H4 (cell line): ENCODE measurements at places on chromosomes 13 and 19. TPM values are rescaled to one million over a fixed set of nuclear protein-coding genes. Genes with fewer than 3 reads are reported as not detected.

DNA sequence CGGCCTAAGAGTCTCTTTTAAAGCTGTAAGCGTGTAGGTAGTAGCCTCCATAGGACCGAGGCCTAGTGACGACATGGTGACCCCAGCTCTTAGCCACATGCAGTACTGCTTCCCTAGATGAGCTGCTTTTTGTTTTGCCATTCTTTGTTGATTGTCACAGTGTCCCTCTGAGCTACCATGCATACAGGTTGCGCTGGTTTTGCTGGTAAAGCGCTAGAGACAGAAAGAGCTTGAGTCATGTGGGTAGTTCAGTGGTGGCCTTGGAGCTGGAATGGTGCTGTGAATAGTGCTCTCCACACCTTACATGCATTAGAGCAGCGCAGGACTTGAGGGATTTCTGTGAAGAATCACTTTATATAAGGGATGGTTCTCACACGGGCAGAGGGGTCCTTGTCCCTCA, 5.1 kb downstream of the HNRNPM start:
- DNase-seq = no peak

DNA sequence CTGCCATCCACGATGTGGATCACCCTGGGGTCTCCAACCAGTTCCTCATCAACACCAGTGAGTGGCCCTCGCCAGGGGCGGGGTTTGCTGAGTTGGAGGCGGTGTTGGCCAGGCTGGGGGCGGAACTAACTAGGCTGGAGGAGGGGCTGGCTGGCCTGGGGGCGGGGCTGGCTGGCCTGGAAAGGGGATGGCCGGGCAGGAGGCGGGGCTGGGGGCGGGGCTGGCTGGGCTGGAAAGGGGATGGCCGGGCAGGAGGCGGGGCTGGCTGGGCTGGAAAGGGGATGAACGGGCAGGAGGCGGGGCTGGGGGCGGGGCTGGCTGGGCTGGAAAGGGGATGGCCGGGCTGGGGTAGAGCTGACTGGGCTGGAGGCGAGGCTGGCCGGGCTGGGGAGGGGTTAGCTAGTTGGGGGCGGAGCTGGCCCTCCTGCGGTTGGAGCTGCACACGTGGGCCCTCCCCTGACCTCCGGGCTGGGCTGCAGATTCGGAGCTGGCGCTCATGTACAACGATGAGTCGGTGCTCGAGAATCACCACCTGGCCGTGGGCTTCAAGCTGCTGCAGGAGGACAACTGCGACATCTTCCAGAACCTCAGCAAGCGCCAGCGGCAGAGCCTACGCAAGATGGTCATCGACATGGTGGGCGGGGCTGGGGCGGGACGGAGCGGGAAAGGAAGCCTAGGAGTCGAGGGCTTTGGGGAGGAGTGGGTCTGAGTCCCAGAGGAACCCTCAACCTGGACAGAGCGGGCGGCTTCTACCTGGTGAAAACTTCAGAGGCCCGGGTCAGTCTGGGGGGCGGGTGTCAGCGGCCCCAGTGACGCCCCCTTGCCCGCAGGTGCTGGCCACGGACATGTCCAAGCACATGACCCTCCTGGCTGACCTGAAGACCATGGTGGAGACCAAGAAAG, 41.0 kb downstream of the PDE4A start:
- no peak for DNase-seq

GRCh38 chr13:91247768-91248167, 99.7 kb upstream of the MIR17HG start:
- no peak for DNase-seq

DNA sequence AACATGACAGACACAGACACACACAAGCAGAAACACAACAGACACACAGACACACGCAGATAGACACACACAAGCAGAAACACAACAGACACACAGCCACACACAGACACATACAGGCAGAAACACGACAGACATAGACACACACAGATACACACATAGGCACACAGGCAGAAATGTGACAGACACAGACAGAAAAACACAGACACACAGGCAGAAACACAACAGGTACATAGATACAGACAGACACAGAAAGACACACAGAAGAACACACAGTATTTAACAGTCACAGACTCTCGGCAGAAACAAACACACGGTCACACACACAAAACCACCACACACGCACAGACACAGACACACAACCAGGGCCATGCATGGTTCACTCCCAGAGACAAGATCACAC, 905 bp downstream of the TBXA2R start:
- no peak for DNase-seq

GRCh38 chr13:65914716-65915115, 1315.4 kb downstream of the PCDH9 start:
- DNase-seq = no peak

DNA sequence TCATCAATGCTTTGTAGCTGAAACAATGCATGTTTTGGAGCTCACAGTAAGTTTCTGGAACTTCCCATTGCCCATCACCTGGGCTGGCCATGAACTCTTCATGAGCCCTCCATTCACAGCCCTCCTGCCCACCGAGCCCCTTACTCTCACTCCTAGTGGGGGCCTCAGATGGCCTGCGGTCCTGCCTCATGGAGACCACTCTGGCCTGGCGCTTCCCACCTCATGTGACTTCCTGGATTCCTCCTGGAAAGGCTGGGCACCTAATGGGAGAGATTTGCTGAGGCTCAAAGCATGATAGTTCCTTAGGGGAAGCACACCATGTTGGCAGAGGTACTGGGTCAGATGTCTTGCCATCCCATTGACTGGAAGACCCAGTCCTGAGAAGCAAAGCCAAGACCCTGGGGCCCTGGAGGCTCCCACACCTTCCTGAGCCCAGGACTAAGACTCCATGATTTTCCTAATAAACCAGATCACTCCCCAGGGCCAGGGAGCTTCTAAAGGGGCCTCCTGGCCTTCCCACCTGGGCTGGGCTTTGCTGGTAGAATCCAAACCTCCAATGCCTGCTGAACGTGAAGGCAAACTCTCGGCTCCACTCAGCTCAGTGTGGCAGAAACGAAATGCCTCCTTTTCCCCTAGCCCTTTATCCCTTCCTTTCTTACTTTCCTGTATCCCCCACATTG, 49.4 kb upstream of the ZNF536 start:
- DNase-seq = no peak

DNA sequence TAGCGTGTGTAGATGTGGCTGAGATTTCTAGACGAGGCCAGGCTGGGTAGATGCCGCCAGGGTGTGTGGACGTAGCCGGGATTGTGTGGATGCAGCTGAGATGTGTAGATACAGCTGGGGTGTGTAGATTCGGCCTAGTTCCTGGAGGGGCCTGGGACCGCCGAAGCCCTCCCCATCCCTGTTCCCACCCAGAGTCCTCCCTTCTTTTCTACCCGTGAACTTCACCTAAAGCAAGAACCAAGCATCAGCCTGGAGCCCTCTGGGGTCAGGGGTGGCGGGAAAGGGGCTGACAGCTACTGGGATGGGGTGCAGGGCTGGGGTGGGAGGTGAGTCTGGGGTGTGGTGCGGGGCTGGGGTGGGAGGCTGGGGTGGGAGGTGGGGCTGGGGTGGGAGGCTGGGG, 768 bp downstream of the TMPRSS9 start:
- DNase-seq = no peak

DNA sequence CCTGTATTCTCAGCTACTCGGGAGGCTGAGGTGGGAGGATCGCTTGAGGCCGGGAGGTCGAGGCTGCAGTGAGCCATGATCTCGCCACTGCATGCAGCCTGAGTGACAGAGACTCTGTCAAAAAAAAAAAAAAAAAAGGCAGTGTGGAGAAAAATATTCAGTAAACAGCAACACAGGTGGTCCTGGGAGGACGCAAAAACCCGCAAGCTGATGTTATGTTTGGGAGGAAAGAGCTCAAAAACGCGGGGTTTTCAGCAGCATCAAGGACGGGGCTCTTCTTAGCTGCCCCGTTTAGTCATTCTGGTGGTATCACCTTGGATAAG, 599 bp upstream of the ZNF784 start:
- DNase-seq = no peak

- DNase-seq = no peak
These were observed 25.3 kb downstream of the B3GLCT start for GRCh38 chr13:31224963-31225559.

GRCh38 chr13:109787135-109787954, 962 bp upstream of the IRS2 start:
- DNase-seq = no peak

DNA sequence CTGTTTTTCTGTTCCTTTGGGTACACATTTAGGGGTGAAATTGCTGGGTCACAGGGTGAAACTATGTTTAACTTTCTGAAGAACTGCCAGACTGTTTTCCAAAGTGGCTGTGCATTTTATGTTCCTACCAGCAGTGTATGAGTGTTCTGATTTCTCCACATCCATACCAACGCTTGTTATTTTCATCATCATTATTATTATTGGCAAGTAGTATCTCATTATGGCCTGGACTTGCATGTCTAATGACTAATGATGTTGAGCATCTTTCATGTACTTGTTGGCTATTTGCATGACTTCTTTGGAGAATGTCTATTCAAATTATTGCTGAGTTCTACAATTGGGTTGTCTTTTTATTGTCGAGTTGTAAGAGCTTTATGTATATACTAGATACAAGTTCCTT, 321.8 kb upstream of the HTR2A start:
- no peak for DNase-seq

DNA sequence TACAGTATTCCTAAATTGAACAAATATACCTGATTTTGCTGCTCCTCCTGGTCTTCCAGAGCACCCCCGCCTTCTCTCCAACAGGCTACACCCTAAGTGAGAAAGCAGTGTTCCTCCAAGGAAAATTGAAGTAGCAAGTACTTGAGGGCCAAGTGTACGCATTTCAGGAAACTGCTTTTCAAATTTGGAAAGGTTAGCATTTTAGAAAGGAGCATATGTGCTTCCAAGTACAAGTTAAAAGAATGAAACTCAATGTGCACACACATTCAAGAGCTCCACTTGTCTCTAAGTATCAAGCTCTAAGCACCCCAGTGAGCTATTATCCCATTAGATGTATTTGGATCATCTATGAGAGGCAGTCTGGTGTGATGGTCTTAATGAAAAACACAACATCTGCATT, 25.8 kb downstream of the LHFPL6 start:
- no peak for DNase-seq

- DNase-seq = no peak
These were observed 931.6 kb upstream of the MIR17HG start for GRCh38 chr13:90415902-90416301.

DNA sequence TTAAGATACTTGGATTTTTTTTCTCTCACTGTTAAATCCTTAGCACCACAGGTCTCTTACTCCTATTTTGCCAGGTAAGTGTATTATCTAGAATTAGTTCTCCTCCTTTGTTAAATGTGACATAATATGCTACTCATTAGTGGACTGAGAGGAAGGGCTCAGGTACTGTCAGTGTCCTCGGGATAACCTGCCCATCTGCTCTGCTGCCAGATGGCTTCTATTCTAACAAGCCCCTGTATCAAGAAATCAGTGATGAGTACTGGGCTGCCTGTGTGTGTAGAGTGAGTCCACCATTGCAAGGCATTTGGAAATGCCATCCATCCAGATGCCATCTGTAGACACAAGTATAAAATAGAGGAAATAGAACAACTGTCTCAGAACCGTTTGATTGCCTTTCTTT, 209.6 kb downstream of the ATP8A2 start:
- DNase-seq = no peak

Gene DHDH
- total RNA-seq = 0.27 TPM in 1 of 2 replicates, not detected in the other

Gene GIPC3
- total RNA-seq = not detected in 2 replicates

Gene ZNF534
- not detected in 2 replicates for total RNA-seq

Gene LRRC25
- total RNA-seq = 0.06 and 0.35 TPM in 2 replicates
